SK-N-SH (cell line): ENCODE measurements at places on chromosomes 5 and 9. TPM values are rescaled to one million over a fixed set of nuclear protein-coding genes. Genes with fewer than 3 reads are reported as not detected.

CARTPT gene
- polyA plus RNA-seq = not detected in 2 replicates

DNA sequence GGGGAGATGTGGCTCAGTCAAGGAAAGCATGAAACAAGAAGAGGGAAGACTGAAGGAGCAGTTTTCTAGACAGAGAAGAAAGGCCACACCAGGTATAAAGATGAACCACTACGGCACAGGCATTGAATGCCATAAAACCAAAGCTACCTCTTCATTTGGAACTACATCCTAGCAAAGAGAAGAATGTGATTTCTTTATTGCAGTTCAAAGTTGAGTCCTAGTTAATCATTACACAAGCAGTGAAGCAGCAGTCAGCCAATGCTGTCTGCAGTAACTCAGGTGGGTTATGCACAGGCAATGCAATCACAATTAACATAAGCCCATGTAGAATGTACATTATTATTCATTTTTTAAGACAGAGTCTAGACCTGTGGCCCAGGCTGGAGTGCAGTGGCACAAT, 21.7 kb upstream of the PCAT7 start:
- no peak for DNase-seq

DNA sequence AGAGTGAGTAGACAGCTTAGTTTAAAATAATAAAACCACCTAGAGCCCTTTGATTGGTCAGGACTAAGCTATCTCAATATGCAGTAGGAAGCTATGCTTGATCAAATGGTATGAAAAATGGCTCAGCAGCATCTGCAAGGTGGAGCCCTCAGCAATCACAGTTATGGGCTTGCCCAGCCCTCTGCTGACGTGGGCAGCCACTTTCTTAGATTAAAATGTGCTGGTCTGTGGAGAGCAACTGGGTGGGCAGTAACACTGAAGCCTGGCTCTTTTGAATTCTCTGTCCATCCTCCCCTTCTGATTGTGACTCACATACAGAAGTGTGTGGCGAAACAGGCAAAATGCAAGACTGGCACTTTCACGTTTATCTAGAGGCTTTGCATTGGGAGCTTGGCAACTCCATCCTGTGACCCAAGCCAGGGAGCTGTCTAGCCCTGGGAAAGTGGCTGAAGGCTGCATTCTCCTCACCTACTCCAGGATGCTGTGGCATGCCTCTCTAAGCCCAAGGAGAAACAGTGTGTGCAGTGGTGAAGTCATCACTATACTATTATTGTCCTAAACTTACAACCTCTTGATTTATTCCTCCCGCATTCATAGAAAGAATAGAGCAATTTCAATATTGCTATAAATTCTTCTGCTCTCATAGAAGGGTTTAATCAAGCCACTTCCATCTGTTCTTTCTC, 61.1 kb downstream of the MED10 start:
- DNase-seq = no peak

PCSK1 gene
- 0.08 TPM in 1 of 2 replicates, not detected in the other for polyA plus RNA-seq

SEC16A gene
- polyA plus RNA-seq = 14.8 and 25.9 TPM in 2 replicates

FBLL1 gene
- 4.4 and 4.5 TPM in 2 replicates for polyA plus RNA-seq

DNA sequence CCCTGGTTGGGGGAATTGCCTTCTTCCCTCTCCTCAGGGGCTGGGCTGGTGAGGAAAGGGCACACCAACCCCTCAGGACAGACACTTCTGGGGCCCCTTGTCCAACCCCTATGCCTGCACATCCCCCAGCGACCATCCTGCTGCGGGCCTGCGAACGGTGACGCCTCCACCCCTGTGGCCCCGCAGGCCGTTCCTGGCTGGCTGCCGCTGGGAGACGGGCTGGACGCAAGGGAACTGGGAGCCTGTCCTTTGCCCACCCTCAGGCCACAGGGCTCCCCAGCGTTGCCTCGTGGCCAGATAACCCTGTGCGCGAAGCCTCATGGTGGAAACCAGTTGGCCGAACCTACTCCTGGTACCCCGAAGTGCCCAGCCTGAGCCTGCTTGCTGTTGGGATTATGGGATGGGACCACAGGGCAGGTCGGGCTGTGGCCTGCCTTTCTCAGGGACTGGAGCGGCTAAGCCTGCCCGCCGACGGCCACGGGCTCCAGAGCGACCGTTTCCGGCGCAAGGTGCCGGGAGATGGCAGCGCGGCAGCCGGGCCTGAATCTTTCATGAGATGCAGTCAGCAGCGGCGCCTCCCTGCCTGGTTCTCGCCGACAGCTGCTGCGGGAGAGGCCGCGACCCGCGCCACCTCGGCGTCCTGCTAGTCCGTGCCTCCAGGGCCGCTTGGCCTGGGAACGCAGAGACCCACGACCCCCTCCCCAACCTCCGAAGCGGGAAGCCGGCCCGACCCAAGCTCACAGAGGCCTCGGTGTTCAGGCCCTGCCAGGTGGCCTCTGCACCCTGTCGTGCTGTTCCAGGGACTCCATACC, 6.5 kb upstream of the PITX1 start:
- peak; percentile 77 for DNase-seq

DNA sequence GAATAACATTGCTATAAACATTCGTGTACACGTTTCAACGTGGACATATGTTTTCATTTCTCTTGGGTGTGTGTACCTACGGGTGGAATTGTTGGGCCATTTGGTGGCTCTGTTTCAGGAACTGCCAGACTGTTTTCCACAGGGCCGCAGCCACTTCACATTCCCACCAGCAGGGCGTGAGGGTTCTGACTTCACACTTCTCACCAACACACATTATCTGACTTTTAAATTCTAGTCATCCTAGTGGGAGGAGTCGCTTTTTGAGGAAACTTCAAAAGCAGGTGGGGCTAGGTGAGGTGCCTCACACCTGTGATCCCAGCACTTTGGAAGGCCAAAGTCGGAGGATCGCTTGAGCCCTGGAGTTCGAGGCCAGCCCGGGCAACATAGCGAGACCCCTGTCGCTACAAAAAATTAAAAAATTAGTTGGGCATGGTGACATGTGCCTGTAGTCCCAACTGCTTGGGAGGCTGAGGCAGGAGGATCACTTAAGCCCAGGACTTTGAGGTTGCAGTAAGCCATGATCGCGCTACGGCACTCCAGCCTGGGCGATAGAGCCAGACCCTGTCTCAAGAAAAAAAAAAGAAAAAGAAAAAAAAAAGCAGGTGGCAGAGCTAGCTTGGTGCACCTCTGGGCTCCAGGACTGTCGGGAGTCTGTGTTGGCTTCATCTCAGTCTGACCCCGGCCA, 28.5 kb downstream of the TSPAN17 start:
- DNase-seq = no peak

DMRT3 gene
- polyA plus RNA-seq = not detected in 2 replicates

LHX2 gene
- not detected in 2 replicates for polyA plus RNA-seq

DNA sequence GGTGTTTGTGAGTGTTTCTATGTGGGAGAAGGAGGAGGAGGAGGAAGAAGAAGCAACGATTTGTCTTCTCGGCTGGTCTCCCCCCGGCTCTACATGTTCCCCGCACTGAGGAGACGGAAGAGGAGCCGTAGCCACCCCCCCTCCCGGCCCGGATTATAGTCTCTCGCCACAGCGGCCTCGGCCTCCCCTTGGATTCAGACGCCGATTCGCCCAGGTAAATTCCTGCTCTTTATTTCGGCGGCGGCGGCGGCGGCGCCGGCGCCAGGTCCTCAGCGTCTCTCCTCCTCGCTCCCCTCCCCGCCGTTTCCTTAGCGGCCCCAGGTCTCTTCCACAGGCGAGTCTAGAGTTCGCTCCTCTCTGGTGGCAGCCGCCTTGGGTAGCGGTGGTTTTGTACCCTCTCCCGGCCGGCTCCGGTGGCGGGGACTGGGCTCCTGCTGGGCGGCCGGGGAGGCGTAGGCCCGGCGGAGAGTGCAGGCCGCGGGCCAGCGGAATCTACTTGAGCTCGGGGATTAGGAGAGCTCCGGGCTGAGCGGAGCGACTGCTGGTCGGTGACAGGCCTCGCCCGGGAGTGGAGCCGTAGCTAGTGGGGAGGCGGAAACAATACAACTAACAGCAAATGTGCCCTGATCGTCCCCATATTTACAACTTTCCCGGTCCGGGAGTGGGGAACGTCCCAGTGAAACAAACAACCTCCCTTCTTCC, 547 bp downstream of the NIPBL start:
- DNase-seq = peak; percentile 72

DNA sequence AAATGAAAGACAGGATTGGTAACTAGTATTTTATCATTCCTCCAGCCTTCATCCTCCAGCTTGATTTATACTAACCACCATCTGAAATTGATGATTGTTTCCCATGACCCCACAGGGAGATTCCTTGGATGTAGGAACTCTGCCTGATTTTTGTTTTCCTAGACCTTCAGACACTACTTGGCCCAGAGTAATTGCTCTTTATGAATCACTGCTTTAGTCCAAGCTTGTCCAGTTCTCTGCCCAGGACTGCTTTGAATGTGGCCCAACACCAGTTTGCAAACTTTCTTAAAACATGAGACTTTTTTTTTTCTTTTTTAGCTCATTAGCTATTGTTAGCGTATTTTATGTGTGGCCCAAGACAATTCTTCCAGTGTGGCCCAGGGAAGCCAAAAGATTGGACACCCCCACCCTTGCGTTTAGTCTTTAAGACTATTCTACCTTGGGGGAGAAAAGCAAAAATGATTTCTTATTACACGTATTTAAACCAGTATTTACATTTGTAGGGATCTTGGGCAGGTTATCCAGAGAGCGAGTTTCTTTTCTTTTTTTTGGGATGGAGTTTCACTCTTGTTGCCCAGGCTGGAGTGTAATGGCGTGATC, 18.4 kb downstream of the BASP1 start:
- no peak for DNase-seq

LURAP1L gene
- polyA plus RNA-seq = 3.4 and 4.0 TPM in 2 replicates

PCDHB9 gene
- polyA plus RNA-seq = 1.4 and 2.4 TPM in 2 replicates

- peak; percentile 16 for DNase-seq
Observed at GRCh38 chr5:111225926-111226325, 1.7 kb downstream of the CAMK4 start.

DNA sequence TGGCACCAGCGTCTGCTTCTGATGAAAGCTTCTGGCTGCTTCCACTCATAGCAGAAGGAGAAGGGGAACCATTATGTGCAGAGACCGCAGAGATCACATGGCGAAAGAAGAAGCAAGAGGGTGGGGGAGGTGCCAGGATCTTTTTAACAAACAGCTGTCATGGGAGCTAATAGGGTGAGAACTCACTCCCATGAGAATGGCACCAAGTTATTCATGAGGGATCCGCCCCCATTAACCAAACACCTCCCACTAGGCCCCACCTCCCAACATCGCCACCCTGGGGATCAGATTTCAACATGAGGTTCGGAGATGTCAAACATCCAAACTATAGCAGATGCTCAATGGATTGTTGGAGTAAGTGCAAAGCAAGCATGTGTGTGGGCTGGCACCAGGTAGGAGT, 125.8 kb upstream of the SLIT3 start:
- DNase-seq = no peak
